ENCODE measurements at places on chromosomes 12 and 14.
A peak's percentile ranks its signal among the peaks of the same experiment; 100 is the strongest.

DNA sequence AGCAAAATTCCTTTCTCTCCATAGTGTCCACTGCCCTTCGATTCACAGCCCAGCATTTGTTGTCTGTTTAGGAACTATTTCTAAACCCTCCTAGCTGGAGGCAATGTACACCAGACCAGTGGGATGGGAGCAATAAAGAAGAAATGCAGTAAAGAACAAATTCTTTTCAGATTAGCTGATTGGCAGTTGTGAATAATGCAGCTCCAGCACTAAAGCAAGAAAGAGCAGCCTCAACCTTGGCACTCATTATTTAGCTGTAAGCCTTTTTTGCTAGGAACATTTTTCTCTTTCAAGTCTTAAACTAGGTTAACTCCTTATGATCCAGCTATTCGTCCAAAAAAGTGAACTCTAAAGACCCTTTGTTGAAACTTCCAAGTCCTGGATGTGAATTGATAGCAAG, 580.5 kb upstream of the STXBP6 start:
- DNase-seq = no peak

DNA sequence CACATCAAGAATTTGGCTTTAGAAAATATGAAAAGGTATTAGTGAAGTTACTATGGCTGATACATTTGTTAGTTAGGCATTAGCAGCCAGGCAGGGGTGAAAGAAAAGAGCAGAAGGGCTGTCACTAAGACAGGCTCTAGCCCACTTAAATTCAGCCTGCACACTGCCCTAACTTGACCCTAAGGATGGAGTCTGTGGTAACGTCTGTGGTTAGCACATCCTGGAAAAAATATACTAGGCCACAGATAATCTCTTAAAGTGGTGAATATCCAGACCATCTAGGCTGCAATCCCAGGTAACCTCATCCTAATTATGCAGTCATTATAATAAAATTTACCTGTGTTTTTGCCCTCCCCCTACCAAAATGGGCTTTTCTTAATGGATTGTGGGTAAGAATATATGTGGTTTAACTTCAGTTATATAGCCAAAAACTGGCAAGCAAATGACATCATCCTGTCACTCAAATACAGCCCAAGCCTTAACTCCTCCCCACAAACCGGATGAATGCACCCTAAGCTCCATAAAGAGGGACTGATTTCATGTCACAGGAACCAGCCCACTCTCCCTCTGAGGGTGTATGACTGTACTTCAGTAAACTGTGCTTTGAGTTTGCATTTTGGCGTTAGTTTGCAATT, 440.9 kb downstream of the LRFN5 start:
- no peak for DNase-seq

DNA sequence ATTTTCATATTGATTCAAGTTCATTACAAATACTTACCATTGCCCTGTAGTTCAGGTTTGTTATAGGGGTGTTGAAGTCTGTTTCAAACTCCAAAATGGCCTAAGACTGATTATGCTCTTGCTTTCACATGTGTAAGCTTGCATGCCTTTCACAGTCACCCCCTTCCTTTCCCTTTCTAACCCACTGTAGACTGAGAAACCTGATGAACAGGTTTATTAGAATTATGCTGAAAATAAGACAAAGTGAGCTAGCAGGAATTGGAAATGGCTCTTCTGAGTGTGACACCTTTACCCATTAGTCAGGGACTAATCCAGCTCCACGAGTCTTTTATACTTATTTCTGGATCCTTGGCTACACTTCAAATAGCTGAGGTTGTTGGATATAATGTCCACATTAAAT, 38.9 kb downstream of the FBXO33 start:
- no peak for DNase-seq

- DNase-seq = no peak
Observed at GRCh38 chr12:131988054-131988796, 38.5 kb downstream of the EP400 start.

DNA sequence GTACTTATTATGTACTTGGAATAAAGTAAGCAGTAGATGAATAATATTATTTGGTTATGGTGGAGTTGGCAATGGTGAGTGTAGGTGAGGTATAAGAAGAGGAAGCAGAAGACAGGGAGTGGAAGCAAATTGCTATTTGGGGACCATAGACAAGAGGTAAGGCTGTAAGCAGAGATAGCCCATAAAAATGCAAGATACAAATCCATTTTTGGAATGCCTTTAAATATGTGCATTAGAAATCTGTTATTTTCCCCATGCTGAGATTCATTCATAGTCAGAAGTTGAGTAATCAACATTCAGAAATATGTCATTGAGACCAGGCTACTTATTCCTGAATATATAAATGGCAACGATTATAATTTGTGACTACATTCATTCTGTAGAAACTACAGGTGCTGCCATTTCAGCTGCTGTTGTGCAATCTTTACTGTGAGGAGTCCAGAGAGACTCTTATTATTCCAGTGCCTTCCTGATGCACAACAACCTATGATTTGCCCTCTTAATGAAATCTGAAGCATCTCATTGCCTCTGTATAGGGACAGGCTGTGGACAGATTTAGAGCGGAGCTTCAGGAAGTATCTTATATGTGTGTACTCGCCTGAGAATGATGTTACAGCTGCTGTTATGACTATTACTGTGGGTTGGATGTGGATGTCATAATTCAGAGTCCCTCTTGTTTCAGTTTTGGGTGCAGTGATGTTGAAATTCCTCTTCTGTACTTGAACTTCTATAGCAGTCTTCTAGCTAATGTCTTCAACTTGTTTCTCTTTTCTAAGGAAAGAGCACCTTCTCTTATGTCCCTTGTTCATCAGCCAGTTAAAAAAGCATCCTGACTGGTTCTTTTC, 173.8 kb downstream of the NAV3 start:
- DNase-seq = no peak

DNA sequence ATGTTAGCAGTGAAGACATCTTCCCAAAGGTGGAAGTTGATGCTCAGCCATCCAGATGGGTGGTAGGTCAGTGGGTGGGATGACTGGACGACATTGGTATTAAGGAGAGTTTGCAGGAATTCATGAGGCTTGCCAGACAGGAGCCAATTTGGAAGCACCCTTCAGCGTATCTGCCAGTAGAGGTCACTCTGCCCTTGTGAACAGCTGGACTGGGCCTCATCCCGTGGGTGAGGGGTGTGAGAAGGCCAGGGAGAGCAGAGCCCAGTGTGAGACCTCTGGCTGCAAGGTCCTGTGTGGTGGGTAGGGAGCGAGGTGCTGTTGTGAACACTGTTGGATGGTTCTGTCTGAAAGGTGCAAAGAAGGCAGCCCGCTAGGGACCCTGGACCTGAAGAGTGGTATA, 37.7 kb downstream of the SLC5A8 start:
- DNase-seq = no peak

DNA sequence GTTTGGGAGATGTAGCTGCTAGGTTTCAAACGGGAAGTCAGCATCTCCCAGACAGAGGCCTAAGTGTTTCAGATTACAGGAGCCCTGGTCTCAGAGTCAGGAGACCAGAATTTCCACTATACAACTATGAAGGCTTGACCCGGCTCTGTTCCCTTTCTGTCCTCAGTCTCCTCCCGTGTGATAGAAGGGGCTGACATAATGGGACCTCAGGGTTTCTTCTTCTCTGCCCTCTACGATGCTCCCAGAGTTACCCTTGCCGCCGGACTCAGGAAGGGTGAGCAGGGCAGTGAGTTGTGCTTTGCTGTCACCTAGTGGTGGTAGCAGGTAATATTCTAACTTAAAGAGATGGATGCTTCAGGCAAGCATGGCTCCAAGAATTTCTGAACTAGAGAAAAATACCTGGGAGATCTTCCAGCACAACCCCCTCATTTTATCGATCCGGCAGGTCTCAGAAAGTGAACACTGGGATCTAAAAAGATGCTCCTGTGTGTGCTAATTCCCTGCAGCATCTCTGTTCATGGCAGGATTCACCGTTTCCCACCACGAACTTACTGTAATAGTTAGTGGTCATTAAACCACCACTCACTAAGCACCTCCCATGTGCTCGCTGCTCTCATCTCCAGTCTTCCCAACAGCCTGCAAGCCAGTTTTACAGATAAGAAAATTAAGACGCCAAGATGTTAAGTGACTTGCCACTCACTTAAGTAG, 84.4 kb downstream of the VWF start:
- DNase-seq = peak; percentile 14

- no peak for DNase-seq
Observed at GRCh38 chr12:6069437-6070093, 54.9 kb downstream of the VWF start.

DNA sequence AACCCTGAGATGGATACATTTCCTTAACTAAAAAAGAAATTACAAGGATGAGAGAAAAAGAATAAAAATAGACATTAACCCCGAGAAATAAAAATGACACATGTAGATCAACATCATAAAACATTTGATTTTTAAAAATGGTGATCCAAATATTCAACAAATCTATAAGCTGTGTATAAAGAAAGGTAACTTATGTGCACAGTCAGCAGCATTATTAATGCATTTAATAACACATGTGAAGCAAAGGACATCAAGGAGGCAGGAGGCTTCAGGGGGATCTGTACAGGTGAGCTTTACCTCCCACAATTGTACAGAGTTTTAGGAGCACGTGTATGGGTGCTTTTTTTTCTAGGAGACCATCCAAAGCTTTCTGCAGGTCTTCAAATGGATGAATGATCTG, 76.1 kb downstream of the MED13L start:
- no peak for DNase-seq

DNA sequence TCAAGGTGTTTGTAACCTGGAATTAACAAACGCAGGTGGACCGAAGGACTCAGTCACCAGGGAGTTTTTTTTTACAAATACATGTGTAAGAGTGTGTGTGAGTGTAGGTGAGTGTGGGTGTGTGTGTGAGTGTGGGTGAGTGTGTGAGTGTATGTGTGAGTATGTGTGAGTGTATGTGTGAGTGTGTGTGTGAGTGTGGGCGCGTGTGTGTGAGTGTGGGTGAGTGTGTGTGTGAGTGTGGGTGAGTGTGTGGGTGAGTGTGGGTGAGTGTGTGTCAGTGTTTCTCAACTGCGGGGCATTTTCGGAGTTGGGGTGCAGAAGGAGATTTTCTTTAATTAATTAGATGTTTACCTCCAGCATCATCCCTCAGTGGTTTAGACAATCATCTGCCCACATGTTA, 1178.8 kb downstream of the VRK1 start:
- DNase-seq = no peak

DNA sequence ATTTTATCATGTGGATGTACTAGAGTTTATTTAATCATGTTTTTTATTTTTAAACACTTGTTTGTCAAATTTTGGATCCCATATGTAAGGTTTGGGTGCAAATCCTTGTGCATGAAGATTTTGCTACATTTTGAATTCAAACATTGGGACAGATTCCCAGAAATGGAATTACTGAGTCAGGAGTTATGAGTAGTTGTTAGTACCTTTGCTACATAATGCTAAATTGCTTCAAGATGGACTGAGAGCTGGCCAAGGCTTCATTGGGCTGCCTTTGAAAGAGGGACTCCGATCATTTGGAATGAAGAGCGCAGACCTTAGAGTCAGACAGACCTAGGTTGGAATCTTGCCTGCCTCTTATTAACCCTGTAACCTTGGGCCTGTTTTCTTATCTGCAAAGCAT, 154.9 kb upstream of the PWP1 start:
- no peak for DNase-seq

- DNase-seq = no peak
Observed at GRCh38 chr14:69904246-69904645, 25.0 kb downstream of the SMOC1 start.

DNA sequence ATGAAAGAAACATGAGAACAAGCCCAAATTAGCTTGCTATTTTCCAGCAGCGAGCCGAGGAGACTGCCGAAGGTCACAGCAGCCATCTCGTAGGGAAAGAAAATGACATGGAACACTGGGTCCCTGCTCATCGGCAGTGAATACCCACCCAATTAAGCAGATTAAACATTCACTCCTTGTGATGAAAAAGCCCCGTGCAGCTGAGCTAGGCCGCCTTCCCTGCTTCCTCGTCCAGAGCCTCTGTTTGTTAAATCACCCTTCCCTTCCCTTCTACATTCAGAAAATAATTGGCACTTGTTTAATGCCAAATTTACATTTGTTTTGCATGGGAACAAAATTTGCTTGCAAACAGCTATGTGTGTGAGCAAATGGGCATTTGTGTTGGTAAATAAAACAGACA, 342.5 kb downstream of the RMST start:
- no peak for DNase-seq

DNA sequence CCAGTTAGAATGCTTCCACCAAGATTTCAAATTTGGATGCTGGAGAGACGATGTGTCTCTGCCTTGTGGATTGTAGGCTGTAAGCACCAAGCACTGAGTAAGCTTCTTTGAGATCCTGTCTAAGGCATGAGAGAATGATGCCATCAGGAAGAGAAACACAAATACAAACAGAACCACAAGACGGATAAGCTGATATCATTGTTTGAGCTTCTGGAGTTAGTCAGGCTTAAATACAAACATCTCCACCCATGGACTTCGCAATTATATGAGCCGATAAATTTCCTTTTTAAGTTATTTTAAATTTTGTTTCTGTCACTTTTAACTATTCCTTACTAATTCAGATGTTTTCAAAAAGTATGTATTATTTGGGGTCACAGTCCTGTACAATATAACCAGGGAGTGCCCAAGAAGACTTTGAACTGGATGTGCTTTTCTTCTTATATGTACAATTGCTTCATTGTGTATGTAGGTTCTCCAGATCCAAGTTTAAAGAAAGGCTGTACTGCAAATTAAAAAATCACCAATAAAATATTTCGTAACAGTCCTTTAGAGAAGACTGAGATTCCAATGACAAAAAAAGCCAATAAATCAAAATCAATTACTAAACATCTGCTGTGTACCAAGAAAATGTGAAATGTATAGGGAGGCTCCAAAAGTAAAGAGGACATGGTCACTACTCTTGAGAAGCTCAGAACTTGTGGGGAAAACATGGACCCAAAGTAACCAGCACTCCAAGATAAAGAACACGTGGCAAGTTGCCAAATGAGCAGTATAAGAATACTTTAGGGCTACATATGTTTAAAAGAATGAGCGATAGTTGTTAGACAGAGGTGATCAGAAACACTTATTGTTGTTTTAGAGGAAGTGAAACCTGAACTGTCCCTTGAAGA, 274.1 kb downstream of the ADAMTS20 start:
- no peak for DNase-seq

DNA sequence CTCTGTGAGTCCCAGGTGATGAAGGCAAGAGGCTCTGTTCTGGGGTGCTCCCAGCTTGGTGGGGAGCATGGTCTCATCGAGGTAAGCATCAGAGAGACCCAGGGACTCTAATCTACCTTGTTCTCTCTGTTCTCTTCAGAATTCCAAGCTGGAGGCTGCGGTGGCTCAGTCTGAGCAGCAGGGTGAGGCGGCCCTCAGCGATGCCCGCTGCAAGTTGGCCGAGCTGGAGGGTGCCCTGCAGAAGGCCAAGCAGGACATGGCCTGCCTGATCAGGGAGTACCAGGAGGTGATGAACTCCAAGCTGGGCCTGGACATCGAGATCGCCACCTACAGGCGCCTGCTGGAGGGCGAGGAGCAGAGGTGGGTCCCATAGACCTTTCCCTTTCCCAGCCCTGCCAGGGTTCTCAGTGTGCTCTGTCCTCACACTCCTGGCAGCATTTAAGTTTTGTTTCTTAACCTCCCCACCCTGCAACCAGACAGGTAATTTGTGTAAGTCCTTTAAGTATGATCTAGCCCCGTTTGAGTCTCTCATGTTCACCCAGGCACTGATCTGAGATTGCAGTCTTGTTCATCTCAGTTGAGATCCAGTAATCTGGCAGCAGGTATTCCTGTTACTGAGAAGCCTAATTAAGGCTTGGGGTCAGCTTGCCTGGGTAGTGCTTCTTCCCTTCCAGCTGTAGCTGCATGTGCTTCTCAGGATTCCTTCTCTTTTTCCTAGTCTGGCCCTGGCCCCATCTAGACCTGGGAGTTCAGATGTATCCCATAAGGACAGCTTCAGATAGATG, 14.8 kb upstream of the KRT81 start:
- DNase-seq = no peak

- DNase-seq = no peak
Observed at GRCh38 chr12:19895246-19896020, 456.1 kb downstream of the AEBP2 start.

GRCh38 chr12:23380419-23381100, 568.9 kb downstream of the SOX5 start:
- no peak for DNase-seq

Measured in activated gamma-delta T cell treated with anti-CD3 and anti-CD28 coated beads, Interleukin-2, amount 50 U/mL, for 16 hours (primary cell).